ENCODE measurements at places on chromosomes 11 and 22.
A peak's percentile ranks its signal among the peaks of the same experiment; 100 is the strongest.

GRCh38 chr22:40414838-40415505 is 44.6 kb downstream of the SGSM3 start:
- DNase-seq = no peak

GRCh38 chr22:46696229-46696518 is 41.9 kb downstream of the CERK start:
- no peak for DNase-seq

DNA sequence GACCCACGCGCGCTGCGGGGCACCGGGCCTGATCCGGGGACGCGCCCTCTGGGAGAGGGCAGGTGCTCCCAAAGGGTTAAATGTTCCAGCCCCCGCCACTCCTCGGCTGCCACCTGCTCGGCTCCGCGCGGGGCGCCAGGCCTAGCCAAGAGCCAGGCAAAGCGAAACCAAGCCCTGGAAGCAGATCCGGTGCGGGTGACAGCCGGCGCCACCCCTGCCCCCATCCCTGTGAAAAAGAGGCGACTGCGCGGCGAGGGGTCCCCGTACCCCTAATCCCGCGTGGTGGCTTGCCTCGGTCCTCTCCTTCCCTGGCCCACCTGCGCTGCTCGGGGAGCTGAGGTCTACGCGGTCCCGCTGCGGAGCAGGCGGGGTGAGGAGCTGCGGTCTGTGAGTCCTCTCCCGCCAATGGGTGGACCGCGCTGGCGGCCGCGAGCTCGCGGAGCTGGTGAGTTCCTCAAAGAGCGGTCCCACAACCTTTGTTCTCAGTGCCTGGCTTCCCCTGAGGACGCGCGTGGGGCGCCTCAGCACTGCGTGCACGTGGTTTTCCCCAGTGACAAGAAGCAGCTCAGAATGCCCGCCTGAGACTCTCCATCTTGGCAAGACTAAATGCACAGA is at the start of gene ME3:
Gene ME3 (minus strand): TSS at position 610 of the 615 bp plus-strand sequence.
- peak; percentile 54 for DNase-seq

DNA sequence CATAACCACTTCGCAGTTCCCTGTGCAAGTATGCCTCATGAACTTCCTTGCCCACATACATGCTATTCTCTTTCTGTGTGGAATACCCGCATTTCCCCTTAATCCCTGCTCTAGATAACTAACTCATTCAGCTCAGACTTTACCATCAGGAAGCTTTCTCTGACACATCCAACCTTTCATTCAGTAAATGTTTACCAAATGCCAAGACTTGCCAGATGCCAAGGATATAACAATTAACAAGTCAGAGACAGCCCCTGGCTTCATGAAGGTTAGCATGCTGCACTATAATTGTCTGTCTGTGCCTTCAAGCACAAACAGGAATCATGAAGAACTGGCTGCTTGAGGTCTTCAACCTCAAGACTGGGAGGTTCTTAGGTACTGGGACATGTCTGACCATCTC is 71.2 kb upstream of the GDPD4 start:
- DNase-seq = no peak

DNA sequence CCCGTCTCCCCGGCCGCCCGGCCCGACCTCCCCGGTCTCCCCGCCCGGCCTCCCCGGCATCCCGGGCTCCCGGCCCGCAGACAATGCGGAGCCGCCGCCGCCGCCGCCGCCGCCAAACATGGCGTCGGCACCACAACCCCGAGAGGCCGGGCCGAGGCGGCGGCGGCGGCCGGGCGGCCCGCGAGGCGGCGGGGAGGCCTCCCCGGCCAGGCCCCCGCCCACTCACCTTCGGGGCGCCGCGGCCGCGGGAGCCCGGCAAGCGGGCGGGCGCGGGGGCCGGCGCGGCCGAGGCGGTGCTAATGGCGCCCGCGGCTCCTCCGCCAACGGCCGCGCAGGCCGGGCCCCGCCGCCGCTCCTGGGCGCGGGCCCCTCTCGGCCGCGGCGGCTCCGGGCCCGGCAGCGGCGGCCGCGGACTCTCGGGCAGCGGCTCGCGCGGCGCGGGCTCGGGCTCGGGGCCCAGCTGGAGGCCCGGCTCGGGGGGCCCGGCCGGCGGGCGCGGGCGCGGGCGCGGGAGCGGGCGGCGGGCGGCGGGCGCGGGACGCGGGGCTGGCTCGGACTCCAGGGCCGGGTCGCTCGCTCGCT is 311 bp downstream of the BRD1 start:
- no peak for DNase-seq

DNA sequence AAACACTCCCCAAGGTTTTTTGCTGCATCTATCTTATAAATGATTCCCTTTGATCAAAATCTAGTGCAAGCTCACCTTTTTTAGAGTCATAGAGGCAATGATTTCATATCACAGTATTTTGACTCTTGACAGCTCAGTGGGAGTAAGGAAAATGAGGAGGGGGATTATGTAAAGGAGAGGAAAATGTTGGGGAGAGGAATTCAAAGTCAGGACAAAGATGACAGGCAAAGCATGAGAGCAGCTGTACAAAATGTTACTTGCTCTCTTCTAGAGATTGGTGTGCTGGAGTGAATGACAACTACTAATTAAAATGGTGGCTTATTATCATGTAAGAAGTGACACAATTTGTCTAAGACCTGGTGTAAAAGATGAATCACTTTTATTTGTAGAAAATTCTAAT is 644.6 kb upstream of the CHORDC1 start:
- no peak for DNase-seq

GRCh38 chr11:122843281-122844141 is 5.2 kb downstream of the CRTAM start:
- no peak for DNase-seq

DNA sequence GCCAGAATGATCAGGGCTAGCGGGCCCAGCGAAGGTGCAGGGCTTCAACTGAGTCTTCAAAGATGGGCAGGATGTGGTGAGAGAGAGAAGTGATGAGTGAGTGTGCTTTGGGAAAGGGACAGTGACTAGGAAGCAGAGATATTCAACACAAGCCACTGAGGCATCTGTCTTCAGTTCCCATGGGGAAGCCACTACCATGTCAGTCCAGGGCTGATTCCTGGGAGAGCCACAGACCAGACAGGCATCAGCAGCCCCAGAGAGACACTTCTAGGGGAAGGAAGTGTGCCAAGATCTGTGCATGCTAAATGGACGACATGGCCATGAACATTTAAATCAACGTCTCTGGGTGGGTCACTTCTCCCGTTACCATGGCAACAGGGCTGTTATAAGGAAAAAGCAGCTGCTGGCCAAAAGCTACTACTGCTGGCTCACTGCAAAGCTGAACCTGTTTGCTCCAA is 28.5 kb downstream of the P4HA3 start:
- no peak for DNase-seq

DNA sequence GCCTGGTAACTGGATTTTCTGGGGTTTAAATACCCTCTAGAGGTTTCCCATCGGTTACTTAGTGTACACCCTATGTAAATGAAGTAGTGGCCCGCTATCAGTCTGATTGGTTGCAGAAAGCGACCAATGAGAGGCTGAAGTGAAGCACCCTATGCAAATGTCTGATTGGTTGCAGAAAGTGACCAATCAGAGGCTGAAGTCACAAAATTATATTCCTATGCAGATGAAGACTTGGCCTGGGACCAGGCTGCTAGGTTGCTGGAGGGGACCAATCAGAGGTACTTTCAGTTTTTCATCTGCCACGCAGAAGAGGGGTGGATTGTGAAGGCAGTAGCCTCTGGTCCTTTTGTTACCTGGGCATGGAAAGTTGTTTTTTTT is 134.8 kb downstream of the TBC1D22A start:
- no peak for DNase-seq

DNA sequence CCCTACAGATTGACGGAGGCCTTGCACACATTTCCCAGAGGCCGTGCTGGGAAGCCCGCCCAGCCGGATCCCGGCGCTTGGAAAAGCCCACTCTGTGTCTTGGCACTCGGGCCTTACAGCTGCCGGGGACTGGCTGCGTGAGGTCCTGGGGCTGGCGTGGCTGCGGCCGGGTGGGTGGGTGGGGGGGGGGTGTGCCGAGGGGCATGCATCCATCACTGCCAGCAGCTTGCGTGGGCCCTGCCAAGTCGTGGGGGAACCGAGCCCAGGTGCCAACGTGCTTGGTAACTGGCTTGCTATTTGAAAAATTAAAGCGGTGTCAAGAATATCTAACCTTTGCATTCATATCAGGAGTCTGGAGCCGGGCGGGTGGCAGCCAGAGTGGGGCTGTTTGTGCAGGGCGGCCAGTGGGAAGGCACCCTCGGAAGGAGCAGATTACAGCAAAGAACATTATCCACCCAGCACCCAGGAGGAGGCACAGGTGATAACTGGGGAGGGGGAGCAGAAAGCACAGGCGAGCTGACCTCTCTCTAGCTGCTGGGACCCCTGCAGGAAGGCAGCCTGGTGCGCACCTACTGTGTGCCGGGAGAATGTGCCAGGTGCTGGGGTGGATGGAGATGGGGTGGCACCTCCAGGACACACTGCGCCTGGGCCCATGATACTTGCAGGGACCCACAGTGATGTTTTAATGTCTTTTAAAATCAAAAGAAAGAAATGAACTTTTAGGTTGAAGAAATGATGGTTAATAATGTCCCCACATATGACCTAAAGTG is 28.5 kb upstream of the SMIM38 start:
- DNase-seq = no peak

GRCh38 chr22:20566420-20567260 is 59.2 kb downstream of the MED15 start:
- no peak for DNase-seq

GRCh38 chr11:58394195-58394594 is 12.5 kb downstream of the OR5B3 start:
- DNase-seq = peak; percentile 51

- no peak for DNase-seq
These were observed 2.4 kb downstream of the PAFAH1B2 start for GRCh38 chr11:117146521-117146920.

DNA sequence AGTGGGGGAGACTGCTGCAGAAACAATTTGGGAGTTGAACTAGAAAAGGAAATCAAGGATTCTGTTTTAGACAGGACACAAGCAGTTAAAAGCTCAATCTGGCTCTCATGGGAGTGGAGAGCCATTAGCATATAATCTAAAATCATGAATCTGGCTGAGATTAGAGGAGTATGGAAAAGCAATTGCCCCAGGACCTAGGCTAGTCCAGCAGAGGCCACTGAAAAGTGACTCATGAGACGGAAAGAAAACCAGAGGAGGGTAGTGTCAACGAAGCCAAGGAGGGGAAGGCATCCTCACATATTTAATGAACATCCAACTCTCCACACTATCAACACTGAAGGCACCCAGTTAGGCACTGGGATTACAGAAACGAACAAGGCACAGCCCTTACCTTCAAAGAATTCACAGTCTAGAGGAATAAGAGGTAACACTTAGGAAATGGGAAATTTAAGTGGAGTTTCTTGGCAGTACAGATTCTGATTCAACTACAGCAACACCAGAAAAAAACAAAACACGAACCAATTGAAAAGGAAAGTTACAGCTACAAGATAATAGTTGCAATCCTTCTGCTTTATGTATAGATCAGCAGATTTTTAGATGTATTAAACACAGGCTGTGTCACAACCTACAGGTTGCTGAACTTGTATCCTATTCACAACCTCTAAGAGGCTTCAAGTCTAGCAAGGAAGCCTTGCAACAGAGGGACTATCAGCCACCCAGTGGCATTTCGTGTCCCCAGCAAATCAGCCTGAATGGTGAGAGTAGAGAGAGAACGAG is 43.7 kb upstream of the CHST1 start:
- DNase-seq = no peak

All from hepatic stellate cell (primary cell).